ENCODE measurements at places on chromosomes 4 and X.

DNA sequence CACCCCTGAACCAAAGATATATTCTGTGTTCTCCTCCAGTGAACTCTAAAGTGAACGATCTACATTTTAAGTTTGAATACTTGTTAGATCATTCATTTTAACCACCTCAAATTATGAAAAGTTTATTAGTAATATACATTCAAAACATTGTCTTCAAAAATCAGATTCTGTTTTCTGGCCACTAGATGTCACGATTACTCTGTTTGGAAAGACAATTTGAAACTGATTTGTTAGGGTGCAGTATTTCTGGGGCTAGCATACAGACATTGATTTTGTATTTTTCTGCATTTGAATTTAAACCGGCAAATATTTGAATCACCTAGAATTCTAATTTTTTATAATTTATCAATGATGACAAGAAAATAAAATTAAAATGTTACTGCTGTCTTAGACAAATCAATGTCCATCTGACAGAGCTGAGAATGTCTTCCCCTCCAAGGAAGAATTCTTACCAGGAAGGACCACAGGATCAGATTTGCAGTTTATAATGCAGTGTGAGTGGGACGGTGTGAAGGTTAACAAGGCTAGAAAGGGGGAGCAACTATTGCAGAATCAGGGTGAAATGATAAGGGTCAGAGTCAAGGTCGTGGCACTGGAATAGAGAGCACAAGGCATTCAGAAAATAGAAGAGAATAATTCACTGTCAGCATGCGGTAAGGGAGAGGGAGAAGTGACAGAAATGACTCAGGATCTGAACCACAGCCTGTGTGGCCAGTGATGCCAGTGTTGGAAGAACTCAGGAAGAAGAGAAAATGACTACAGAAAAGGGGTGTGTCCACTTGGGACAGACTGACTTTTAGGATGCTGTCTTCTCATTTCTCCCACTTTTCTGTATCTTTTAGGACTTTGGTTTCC, 91.6 kb downstream of the ANXA10 start:
- peak; percentile 35 for DNase-seq

DNA sequence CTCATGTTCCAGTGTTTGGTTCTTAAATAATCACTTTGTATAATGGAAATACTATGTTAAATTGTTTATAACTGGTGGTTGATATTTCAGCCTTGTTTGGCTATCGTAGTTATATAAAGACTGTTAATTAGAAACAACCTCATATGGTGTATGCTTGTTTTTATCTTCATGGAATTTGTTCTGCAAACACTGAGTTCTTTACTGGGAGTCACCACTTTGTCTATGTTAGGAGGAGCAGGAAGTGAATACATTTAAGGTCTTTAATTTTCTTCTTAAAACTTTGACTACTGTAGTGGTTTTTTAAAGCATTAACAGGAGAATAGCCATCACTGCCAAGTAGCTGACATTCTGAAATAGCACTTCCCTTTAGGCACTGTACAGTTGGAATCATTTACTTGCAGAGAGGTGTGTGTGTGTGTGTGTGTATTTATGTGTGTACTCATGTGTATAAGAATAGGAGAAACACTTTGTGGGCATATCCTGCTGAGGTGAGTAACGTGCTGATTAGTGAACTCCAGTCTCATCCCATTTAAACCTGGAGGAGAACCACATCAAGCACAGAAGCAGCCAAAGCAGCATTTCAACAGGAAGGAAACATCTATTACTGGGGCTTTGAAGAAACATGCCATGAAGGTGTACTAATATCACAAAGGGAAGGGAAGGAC, 37.8 kb downstream of the TET2 start:
- DNase-seq: no peak

- DNase-seq: no peak
Measured at GRCh38 chr4:122875949-122876348, 46.4 kb downstream of the NUDT6 start.

DNA sequence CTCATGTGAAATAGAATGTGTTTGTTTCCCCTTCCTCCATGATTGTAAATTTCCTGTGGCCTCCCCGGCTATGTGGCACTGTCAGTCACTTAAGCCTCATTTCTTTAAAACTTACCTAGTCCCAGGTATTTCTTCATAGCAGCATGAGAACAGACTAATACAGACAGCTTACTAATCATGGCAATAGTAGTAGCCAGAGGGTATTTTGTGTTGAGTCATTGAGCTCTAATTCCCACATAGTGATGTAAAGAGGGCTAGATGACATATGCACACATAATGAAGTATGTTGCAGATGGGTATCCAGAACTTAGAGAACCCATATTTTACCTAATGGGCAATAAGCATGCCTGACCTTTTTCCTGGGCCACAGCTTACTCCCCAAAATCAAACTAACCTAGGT, 1197.2 kb downstream of the PCDH7 start:
- no peak for DNase-seq

- peak; percentile 78 for DNase-seq
Measured at GRCh38 chr4:157075811-157076577, at the start of gene GLRB. TSS of gene GLRB (plus strand) at chr4:157076150. CDS start at chr4:157078025, 1,875 bp downstream.

DNA sequence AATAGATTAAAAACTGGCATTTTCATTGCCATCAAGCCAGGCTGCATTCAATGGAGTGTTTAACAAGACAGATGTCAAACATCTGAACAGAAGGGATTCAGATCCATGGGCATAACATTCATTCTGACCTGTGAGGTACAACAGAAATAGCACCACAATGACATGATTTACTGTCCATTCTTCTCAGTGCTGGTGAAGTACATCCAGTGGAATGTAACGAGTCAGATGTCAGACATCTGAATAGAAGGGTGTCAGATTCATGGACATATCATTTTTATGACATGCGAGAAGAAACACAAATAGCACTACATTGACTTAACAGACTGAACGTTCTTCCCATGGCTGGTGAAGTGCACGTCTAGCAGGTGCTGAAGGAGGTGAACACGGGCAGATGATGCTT, 186.4 kb downstream of the PPP4R3C start:
- no peak for DNase-seq

Measured in iPS-NIHi11 (cell line).